ENCODE measurements at places on chromosomes 12 and 14.

- no peak for DNase-seq
These were observed 5.0 kb downstream of the CDK17 start for GRCh38 chr12:96395236-96395635.

DNA sequence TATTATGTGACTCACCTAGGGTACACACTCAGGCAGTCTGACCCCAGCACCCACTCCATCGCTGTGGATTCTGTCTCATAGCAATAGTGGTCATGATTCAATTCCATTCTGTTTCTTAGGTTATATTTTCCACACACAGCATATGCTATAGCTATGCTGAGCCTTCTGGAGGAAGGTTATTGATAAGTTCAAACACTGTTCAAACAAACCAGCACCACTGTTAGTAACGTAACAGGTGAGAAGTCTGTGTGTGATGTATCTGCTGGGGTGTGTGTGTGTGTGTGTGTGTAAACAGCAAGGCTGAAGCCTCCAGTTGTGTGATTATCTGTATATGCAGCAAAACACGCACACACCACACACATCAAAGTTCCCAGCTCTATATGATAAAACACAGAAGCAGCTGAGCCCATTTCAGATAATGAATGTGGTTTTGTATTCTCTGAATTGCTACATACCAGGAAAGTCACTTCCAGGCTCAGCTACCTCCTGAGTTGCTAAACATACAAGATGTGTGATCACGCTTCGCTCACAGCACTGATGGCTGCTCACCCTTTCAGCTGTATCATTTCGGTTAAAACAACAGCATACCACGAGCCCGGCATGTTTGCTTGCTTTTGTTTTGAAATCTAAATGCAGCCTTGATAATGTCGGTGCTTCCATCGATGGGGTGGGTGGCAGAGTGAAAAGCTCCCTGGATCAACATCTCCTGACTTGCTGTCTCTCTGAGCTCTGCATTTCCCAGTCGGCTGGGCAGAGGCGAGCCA lies 6.8 kb upstream of the SYNE3 start:
- DNase-seq: no peak

GRCh38 chr14:101870273-101870939 lies 94.0 kb upstream of the DYNC1H1 start:
- no peak for DNase-seq

- no peak for DNase-seq
These were observed 843.9 kb downstream of the FLRT2 start for GRCh38 chr14:86373886-86374285.
